Right lung (tissue), 10 donors: ENCODE measurements at places on chromosomes 11 and 22.

DNA sequence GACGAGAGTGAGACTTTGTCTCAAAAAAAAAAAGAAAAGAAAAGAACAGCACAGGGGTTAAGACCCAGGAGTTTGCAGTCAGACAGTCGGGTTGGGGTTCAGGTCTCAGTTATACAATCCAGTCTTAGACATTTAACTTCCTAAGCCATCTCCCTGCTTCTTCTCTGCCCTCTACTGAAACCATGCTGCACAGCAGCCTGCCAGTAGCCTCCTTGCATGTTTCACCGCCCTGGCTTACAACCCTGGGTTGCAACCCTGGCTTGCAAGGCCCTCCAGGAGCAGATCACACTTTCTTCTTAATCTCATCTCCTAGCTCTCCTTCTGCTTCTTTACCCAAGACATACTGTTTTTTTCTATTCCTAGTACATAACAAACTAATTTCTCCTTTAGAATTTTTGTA is 5.9 kb upstream of the B3GAT3 start:
- no peak for DNase-seq

DNA sequence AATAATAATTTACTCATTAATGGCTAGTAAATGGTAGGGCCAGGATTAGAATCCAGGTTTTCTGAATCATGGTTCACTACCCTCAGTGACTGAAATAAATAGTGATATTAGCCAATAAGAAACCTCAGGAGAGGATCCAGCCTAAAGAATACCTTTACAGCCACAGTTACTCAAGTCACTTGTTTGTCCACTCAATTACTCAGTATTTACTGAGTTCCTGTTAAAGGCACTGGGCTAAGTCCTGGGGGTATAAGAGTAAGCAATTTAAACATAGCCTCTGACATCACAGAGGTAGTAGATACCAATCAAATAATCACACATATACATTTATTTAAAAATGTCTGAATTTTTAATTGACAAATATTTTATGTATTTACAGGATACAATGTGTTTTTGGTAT is 56.8 kb upstream of the GAB2 start:
- no peak for DNase-seq

- DNase-seq = peak; percentile 18
These were observed 17.0 kb downstream of the SLC22A12 start for GRCh38 chr11:64608046-64608445.

GRCh38 chr11:70584498-70585235 is 186.3 kb downstream of the CTTN start:
- DNase-seq = no peak

DNA sequence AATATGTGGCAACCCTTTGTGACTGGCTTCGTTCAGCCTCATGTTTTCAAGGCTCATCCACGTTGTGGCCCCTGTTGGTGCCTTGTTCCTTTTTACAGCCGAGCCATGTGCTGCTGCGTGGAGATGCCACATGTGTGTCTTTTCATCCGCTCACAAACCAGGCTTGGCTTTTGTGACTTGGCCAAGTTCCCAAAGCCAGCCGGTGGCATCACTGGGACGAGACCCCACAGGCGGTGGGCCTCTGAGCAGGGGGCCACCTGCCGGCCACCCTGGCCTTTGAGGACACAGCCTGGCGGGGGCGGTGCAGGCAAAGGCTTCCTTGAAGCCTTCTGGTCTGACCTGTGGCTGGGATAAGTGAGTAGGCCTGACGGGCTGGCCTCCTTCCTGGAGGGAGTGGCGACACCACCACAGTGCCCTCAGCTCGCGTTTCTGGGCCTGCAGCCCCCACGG is 10.5 kb downstream of the GRK2 start:
- no peak for DNase-seq

GRCh38 chr22:44648821-44649565 is 53.0 kb upstream of the PRR5 start:
- no peak for DNase-seq

DNA sequence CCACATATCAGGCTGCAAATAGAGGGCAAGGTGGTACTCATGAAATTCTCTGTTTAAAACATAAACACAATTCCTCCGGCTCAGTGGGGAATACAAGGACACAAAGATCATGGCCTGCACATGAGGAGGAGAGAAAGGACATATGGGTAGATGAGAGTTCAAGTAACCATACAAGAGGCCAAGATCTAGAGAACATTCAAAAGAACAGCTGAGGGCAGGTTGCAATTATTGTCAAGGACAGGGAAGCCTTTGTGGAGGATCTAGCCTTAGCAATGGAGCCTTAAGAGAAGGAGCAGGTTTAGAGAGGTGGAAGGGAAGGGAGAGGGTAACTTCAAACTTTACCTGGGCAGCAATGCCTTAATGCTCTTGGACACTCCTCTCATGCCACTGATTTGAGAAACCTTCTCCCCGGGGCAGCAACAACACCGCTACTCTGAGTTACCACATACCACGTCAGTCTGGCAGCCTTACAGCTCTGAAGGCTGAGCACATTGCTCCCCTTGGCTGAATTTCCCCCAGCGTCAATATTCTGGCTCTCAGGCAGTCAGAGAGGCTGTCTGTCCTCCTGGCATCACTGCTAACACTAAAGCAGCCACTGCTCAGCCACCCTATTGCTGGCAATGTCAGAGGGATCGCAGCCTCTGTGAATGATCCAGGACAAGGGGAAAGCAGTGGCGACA is 55.5 kb downstream of the CLPB start:
- DNase-seq = peak; percentile 57

GRCh38 chr22:19497245-19497644 is 17.5 kb downstream of the CDC45 start:
- DNase-seq = no peak

DNA sequence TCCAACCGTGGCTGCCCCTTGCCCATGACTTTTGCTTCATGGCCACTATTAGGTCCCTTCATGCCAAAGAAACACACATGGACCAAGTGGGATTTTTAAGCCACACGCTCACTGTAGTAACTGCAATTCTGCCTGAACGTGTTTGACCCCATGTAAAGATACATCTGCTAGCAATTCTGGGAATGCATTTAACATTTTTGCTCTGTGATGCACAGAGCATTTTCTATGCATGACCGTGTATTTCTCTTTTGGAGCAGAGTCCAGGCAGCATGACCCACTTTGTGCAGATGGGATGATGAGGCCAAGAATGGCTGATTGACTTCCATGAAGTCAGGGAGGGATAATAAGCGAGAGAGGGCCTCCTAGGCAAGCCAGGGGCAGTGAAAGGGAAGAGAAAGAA is 108.5 kb downstream of the TP53I11 start:
- no peak for DNase-seq

DNA sequence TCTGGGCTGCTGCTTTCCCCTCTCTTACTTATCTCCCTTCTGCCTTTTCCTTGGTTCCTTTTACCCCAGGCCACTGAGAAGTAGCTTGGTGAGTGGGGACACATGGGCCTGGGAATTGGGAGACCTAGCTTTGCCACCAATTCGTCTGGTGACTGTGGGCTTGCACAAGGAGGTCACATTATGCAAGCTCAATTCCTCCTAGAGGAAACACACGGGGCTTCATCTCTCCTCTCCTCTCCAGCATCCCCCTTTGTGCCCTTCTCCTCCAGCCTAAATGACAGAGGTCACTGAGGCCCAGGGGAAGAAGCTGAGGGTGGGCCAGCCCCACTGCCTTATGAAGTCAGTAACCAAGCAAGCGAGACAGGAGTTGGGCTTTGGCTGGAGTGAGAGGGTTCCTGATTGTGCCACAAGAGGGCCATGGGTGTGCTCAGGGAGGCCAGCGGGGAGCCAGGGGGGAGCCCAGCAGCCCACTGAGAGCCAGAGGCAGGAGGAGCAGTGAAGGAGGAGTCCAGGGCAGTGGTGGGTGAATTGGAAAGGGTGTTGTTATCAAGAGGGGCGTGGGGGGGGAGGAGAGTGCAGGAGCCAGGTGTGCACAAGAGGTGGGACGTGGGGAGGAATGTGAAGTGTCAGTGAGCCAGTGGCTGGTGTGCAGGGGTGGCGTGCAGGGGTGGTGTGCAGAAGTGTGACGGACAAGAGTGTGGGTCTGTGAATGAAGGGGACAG is 2.0 kb downstream of the CLCF1 start:
- DNase-seq = no peak

DNA sequence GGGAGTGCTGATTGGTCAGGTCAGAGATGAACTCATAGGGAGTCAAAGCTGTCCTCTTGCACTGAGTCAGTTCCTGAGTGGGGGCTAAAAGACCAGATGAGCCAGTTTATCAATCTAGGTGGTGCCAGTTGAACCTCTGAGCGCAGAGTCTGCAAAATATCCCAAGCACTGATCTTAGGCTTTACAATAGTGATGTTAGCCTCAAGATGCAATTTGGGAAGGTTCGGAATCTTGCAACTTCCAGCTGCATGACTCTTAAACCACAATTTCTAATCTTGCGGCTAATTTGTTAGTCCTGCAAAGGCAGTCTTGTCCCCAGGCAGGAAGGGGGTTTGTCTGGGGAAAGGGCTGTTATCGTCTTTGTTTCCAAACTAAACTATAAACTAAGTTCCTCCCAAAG is 92.3 kb upstream of the PARVA start:
- no peak for DNase-seq
